ENCODE measurements at places on chromosomes 12 and 14. TPM values are rescaled to one million over a fixed set of nuclear protein-coding genes. Genes with fewer than 3 reads are reported as not detected.
A peak's percentile ranks its signal among the peaks of the same experiment; 100 is the strongest.

- no peak overlapping the region for H3K4me3 ChIP-seq
- H3K4me1 ChIP-seq, result no peaks in the 10 kb centered on the region
- DNase-seq, result no peak
- H3K27ac ChIP-seq, result no peak overlapping the region
These were observed 58.1 kb upstream of the PCED1B start for GRCh38 chr12:47021298-47021697.

- no peak overlapping the region for H3K27ac ChIP-seq
- H3K27me3 ChIP-seq, result no peaks in the 10 kb centered on the region
- no peak overlapping the region for H3K4me3 ChIP-seq
- DNase-seq, result peak; percentile 23
These were observed 182.3 kb downstream of the KIF26A start for GRCh38 chr14:104320611-104321086.

- no peaks in the 10 kb centered on the region for H3K4me1 ChIP-seq
- peak; percentile 12 for DNase-seq
- H3K27ac ChIP-seq, result peak overlapping the region; percentile 79
- H3K27me3 ChIP-seq, result no peaks in the 10 kb centered on the region
- H3K36me3 ChIP-seq, result peaks cover 4% of the 10 kb centered on the region
These were observed 16.7 kb downstream of the SNRNP35 start for GRCh38 chr12:123474485-123475245.

DNA sequence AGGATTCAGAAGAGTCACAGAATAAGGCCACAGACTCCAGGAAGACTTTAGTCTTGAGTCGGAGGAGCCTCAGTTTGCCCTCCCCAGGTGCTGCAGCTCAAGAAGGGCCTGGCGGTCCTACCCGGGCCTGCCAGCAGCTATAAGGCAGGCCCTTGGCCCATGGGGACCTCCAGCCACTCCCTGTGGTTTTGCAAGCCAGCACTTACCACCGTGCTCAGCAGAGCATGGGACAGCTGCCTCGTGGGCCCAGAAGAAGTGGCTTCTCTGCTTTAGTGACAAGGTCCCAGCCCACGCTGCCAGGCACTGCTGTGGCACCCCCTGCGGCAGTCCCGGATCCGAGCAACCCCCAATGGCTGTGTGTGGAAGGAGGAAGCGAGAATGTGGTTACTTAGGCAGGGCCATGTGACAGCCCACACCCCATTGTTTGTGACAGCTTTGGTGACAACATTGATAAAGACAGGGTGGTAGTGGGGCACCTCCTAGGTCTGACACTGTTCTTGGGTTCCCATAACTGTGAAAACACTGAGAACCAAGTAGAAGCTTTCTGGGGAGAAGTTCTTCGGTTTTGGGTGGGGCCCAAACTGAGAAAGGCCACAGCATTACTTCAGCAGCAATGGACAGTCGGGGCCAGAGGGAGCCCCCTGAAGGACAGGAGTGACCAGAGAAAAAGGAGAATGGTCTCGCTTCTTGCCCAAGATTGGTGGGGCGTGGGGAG, at the start of gene SELPLG:
Gene SELPLG (minus strand): TSS at position 361 of the 715 bp plus-strand sequence. CDS start 9,587 bp downstream, outside the sequence.
- H3K4me3 ChIP-seq, result no peak within 1 kb of the TSS
- no peaks in the 10 kb centered on the region for H3K27me3 ChIP-seq
- H3K27ac ChIP-seq, result no peak within 1 kb of the TSS

- H3K36me3 ChIP-seq, result no peaks in the 10 kb centered on the region
- no peak overlapping the region for H3K4me3 ChIP-seq
- no peak overlapping the region for H3K27ac ChIP-seq
- no peaks in the 10 kb centered on the region for H3K4me1 ChIP-seq
- DNase-seq, result no peak
- no peaks in the 10 kb centered on the region for H3K27me3 ChIP-seq
These were observed 38.3 kb downstream of the RPS6KA5 start for GRCh38 chr14:91021991-91022621.

- no peaks in the 10 kb centered on the region for H3K4me1 ChIP-seq
- H3K36me3 ChIP-seq, result no peaks in the 10 kb centered on the region
- H3K27ac ChIP-seq, result no peak overlapping the region
These were observed 7.0 kb upstream of the ATXN2 start for GRCh38 chr12:111605911-111606766.

DNA sequence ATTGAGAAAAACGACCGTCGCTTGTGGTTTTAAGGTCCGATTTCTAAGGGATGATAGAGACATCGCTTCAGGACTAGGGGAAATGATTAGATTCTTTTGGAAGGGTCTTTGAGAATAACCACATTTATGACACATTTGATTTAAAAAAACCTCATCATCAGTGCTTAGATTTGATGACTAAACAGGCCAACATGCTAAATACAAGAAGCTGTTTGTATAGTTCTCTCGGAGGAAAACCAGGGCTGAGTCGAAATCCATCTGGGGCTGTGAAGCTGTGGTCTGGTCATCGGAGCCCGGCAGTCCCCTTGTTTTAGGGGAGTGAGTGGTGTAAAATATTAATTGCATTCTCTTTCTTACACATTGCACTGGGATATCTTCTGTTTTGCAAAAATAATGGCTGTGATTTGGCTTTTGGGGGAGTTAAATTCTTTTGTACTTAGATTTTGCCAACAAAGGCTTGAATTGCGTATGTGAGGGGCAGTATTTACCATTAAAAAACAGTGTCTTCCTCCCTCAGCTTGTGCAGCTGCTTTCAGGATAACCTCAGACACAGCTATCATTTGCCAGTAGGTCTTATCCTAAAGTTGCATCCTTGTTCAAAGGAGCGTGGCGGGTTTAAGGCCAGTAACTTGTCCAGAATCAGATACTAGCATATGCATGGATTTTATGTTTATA, 550 bp downstream of the GNG2 start:
- H3K4me3 ChIP-seq, result no peak overlapping the region
- DNase-seq, result no peak
- H3K4me1 ChIP-seq, result peaks cover 6% of the 10 kb centered on the region
- H3K27ac ChIP-seq, result no peak overlapping the region
- no peaks in the 10 kb centered on the region for H3K36me3 ChIP-seq

DNA sequence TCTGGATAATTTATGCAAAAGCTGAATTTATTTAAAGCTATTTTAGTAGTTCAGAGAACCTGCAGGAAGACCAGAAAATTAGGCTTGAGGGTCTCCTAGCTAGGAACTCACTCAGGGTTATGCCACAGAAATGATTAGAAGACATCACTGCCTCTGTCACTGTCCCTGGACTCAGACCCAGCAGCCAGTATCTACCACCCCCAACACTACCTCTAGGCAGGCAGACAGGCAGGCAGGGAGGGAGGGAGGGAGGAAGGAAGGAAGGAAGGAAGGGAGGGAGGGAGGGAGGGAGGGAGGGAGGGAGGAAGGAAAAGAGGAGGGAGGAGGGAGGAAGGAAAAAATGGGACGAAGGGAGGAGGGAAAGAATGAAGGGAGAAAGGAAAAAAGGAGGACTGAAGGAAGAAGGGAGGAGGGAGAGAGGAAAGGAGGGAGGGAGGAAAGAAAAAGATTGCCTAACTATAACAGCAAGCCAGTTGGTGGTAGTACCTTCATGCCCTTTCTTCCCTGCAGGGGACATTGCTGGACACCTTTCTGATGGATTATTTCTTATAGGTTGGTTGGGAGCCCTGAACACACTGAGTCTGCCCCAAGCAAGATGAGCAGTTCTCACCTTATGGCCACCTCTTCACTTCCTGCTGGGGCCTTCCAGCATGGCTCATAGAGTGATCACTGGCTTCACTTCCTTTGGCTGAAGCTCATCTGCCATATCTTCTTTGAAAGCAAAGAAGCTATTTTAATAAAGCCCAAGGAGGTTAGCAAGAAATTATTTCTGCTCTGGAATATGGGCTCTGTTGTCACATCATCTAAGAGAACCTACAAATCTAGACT, 49.7 kb downstream of the KICS2 start:
- H3K27ac ChIP-seq, result no peak overlapping the region
- no peaks in the 10 kb centered on the region for H3K27me3 ChIP-seq
- no peaks in the 10 kb centered on the region for H3K4me1 ChIP-seq
- H3K36me3 ChIP-seq, result no peaks in the 10 kb centered on the region
- H3K4me3 ChIP-seq, result no peak overlapping the region

DNA sequence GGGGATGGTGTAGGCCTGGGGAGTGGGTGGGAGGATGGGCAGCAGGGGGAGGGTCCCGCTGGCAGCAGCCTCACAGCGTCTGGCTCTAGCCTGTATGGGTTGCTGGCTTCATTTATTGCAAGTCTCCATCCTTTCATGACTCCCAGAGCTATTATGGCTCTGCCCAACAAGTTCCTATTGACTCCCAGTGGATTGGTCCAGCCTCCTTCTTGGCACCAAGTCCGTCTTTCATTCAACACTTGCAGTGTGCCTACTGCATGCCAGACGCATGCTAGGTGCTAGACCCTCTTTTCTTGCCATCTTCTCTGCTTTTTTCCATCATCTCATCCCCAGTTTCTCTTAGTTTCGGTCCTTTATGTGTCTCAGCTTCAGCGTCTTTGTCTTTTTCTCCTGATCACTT, 1.1 kb downstream of the PSMB11 start:
- no peaks in the 10 kb centered on the region for H3K4me1 ChIP-seq
- DNase-seq, result no peak
- H3K4me3 ChIP-seq, result no peak overlapping the region
- no peaks in the 10 kb centered on the region for H3K36me3 ChIP-seq

GRCh38 chr14:22797017-22797917, 18.0 kb downstream of the SLC7A7 start:
- H3K36me3 ChIP-seq, result no peaks in the 10 kb centered on the region
- H3K4me1 ChIP-seq, result no peaks in the 10 kb centered on the region
- no peak overlapping the region for H3K27ac ChIP-seq
- no peak overlapping the region for H3K4me3 ChIP-seq
- DNase-seq, result no peak
- no peaks in the 10 kb centered on the region for H3K27me3 ChIP-seq

GRCh38 chr14:77910506-77910905, 110.6 kb downstream of the ADCK1 start:
- no peaks in the 10 kb centered on the region for H3K36me3 ChIP-seq
- H3K27ac ChIP-seq, result no peak overlapping the region
- H3K4me1 ChIP-seq, result no peaks in the 10 kb centered on the region

DNA sequence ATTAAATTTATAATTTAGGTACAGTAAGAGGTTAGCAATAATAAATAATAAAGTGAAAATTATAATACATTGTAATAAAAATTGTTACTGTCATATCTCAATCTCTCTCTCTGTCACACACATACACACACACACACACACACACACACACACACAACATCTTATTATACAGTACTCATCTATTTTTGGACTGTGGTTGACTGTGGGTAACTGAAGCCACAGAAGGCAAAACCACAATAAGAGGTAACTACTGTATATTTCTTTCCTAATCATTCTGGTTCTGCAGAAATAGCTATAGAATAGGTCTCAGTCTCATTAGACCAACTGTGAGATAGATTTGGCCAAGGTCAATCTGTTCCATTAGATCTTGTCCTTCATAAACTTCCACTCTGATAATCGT, 33.1 kb upstream of the PTPRO start:
- no peaks in the 10 kb centered on the region for H3K36me3 ChIP-seq
- DNase-seq, result no peak
- H3K27me3 ChIP-seq, result no peaks in the 10 kb centered on the region
- H3K4me1 ChIP-seq, result no peaks in the 10 kb centered on the region
- no peak overlapping the region for H3K4me3 ChIP-seq
- H3K27ac ChIP-seq, result no peak overlapping the region

DNA sequence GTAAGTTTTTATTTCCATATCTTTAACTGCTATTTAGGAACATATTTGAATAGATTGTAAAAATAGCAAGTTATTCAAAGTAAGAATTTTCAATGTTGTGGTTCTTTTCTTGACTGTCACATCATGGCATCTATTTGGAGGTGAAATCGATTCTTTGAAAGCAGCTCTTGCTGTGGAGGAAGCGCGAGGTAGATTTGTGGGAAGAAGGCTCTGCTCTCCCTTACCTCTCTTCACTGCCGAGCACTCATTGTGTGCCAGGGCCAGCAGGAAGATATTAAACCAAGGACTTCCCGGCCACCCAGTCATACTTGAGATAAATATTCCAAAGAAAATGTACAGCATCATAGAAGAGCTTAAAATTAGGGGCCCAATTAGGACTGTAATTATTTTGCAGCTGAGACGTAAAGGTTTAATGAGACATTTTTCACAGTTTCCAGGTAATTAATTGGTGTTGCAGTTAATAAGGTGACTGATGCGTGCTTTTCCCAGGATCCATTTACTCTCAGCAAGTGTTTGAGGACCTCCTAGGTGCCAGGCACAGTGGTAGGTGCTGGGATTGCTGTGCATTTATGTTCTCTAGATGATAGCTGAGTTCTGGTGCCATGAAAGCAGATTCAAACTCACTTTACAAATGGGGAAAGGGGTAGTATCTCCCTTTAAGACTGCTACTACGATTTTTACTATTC, 89.2 kb upstream of the DYNC1H1 start:
- no peak overlapping the region for H3K27ac ChIP-seq
- no peaks in the 10 kb centered on the region for H3K27me3 ChIP-seq
- DNase-seq, result no peak
- no peaks in the 10 kb centered on the region for H3K36me3 ChIP-seq
- H3K4me3 ChIP-seq, result no peak overlapping the region

DNA sequence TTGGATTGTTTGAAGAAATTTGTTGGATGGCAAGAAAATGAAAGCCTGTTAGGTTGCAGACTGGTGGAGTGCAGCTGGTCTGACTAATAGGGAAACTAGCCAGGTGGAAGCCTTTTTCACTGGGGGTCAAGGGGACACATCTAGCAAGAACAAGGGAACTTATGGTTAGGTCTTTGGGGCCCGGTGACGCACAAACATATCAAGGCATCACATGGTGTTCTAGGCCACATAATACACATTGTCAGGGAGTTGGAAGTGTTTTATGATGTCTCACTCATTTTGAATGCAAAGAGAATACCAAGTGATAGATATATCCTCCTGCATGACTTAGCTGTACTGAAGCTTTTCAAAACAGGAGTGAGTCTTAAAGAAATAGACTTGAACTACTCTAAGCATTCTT, 351.2 kb downstream of the KCNH5 start:
- H3K27ac ChIP-seq, result no peak overlapping the region
- DNase-seq, result no peak
- no peaks in the 10 kb centered on the region for H3K27me3 ChIP-seq

GRCh38 chr14:77014004-77014604, 14.4 kb downstream of the IRF2BPL start:
- no peaks in the 10 kb centered on the region for H3K27me3 ChIP-seq
- DNase-seq, result peak; percentile 70
- H3K36me3 ChIP-seq, result no peaks in the 10 kb centered on the region
- H3K27ac ChIP-seq, result peak overlapping the region; percentile 14
- H3K4me3 ChIP-seq, result no peak overlapping the region
- no peaks in the 10 kb centered on the region for H3K4me1 ChIP-seq

Gene IRAK3
- 29.7 TPM for total RNA-seq

Gene TMEM179
- total RNA-seq, result not detected

Gene TTC6
- total RNA-seq, result not detected

Gene REP15
- 4.3 TPM for total RNA-seq
